ENCODE measurements at places on chromosomes 2 and 18.

- no peak for DNase-seq
These were observed 41.8 kb upstream of the CDC42EP3 start for GRCh38 chr2:37713258-37713700.

DNA sequence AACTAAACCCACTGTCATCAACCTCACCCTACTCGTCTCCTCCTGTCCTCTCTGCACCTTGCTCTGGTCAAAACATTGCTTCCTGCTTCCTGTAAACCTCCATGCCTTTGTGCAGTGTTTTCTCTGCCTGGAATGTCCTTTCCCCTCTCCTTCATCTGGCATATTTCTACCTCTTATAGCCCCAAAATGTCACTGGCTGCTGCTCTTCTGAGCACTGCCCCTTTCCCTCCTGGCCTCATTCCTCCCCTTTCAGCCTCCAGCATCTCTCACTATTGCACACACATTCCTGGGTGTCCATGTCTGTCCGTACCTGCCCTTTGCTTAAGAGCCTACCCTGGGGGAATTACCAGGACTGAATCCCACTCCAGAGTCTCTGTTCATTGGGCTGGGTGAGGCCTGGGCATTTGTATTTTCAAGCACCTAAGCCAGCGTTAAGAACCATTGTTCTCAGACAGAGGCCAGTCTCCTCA lies 84.9 kb downstream of the MOGAT1 start:
- no peak for DNase-seq

DNA sequence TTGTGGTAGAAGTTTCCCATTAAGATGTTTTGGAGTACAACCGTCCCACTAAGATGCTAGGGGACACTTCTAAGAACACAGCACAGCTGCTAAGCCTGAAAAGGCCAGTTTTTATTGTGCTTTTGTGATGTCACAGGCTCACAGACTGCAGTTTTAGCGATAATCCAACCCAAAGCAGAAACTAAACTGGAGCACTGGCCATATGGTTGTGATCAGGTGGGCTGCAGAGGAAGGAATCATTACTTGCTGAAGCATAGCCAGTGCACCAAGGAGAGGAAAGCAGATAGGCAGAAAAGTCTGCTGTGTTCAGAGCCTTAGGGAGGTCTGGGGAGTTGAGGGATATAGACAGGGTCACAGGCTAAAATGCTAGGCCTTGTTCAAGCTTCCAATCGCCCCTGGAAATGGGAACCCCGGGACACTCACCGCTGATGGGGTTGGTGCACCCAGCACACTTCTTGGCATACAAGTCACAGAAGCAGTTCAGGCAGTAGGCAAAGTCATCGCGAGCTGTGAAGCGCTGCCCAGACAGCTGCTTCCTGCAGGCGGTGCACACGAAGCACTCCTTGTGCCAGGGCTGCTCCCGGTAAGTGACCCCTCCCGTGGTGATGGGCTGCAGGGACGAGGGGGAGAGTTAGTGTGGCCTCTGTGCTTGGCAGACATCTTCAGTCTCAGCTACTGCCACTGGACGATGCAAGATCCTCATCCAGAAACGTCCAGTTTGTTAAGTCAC lies 25.7 kb downstream of the C2orf49 start:
- no peak for DNase-seq

DNA sequence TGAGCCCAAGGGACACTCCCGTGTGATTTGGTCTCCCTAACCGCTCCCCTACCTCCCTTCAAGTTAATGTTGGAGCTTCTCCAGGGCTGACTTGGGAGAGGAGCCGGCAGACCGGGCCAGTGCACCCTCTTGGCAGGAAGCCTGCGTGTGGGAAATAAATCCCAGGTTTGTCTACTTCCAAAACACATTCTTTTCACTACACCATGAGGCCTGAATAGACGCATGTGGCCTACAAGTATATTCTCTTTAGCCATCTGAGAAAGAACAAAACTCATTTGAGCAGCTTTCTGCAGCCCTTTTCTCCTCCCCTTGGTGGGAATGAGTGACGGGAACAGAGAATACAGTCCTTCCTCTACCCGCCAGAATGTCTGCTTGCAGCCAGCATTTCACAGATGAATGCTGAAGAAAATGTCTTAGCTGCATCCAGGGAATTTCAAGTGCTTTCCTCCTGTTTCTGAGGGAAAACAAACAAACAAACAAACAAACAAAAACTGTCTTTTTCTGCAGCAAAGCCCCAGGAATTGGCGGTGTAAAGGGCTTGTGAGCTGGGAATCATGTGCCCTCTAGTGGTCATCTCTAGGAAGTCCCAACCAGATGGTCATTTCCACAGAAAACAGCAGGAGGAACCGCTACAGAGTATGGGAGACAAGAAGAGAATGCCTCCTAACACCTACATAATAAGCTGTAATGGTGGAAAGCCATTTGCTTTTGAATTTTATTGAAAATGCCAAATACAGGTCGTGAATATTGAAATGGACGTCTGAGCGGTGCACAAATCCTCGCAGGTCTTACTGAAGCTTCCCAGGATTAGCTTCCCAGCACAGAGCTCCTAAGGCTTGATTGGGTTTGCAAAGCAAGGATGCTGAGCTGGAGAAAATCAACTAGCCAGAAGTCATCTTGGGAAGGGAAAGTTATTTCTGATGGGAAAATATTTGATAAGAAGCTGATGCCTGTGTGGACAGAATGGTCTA lies 41.2 kb upstream of the DAPL1 start:
- no peak for DNase-seq

DNA sequence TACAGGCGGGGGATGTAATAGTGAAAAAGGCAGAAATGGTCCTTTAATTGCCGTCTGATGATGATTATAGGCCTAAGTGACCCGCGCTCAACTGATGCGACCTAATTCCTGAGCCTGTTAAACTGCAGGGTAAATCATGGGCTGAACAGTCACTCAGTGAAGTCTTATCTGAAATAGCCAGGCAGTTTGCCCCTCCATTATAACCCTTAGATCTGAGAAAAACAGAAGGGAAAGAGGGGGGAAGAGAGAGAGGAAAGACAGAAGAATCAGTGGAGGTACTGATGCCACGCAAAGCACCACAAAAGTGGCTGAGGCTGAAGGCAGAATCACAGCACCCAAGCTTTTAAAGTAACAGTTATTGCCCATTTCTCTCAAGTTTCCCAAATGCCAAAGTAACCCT lies 73.1 kb upstream of the DNMT3A start:
- no peak for DNase-seq

- no peak for DNase-seq
These were observed 1.3 kb downstream of the TANC1 start for GRCh38 chr2:158969715-158970240.

DNA sequence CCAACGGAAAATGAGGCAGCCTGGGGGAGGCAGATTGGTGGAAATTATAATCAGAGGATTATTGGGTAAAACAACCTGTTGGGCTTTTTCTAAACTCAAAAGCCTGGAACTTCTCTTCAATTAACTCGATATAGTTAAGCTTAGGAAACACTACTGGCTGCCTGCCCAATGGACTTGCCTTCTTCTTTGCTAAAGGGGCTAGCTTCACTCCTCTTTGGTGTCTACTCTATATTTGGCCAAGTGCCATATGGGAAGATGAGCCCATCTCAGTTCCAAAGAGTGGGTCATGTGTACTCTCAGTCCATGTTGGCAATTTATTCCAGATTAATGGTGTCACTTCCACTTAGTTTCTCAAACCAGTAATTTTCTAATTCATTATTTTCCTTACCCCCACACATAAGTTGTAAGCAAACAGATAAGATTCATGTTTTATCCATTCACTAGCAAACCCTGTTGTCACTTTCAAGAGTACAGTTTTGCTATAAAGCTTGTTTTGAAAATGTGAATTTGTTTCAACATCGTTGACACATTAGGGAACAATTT lies 34.3 kb downstream of the DARS1 start:
- DNase-seq = no peak

- no peak for DNase-seq
These were observed 266.3 kb upstream of the SLC14A2 start for GRCh38 chr18:45349019-45349418.

DNA sequence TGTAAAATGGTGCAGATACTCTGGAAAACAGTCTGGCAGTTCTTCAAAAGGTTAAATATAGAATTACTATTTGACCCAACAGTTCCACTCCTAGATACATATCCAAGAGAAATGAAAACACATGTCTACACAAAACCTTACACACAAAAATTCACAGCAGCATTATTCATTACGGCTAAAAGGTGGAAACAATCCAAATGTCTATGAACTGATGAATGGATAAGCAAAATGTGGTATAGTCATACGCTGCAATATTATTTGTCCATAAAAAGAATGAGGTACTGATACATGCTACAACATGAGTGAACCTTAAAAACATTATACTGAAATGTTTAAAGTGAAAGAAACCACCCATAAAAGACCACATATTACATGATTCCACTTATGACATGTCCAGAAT lies 4.0 kb downstream of the CYP27C1 start:
- no peak for DNase-seq

- no peak for DNase-seq
These were observed 106.4 kb downstream of the SCN9A start for GRCh38 chr2:166269322-166269721.

DNA sequence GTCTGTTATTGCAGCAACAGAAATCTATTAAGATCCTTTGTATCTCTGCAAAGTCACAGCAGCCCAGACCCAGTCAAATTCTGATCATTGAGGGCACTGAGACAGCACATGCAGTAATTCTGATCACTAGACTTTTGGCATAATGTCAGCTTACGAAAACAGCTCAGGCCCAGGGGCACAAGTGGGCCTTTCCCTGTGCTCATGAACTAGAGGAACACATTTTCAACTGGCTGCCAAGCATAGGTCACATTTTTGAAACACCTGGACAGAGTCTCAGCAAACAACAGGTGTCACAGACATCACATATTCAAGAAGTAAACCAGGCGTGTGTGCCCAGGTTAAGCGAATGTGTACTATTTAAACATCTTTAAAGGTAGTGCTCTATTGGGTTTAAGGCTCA lies 13.7 kb downstream of the DOCK10 start:
- DNase-seq = no peak

GRCh38 chr2:196205881-196206435 lies 34.6 kb upstream of the STK17B start:
- no peak for DNase-seq

GRCh38 chr2:84995826-84996225 lies 24.9 kb downstream of the KCMF1 start:
- DNase-seq = no peak

Data from cortex of kidney (tissue), 1 donor.